ENCODE measurements at places on chromosomes 16 and 17.

- no peak for DNase-seq
Measured at GRCh38 chr17:79940459-79941087, 95.1 kb downstream of the TBC1D16 start.

- DNase-seq: no peak
Measured at GRCh38 chr17:40018211-40019121, 3.2 kb downstream of the CSF3 start.

DNA sequence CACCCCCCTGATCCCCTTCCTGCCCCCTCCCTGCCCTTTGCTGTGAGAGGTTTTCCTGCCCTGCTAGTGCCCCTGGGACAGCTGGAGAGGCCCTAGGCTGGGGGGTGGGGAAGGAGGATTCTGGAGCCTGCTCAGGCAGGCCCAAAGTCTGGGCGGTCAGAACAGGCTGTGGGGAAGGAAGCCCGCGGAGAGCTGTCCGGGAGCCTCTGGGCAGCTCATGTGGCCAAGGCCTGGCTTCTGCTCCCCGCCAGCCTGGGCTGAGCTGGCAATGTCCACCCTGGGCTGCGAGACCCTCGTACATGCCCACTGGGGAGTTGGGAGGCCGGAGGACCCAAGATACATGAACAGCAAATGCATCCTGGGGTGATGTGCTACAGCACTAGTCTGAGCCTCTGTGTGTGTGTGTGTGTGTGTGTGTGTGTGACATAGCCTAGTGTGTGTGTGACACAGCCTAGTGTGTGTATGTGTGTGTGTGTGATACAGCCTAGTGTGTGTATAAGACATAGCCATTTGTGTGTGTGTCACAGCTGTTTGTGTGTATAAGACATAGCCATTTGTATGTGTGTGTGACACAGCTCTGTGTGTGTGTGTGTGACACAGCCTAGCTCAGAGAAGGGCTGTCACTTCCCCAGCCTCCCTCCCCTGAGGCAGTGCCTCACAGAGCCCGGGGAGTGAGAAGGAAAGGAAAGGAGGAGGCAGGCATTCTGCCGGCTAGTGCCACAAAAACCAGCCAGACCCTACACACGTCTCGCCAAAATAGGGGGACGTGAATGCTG, 201.4 kb upstream of the CIBAR2 start:
- DNase-seq: peak; percentile 14

- no peak for DNase-seq
Measured at GRCh38 chr16:4675864-4676786, 17.2 kb upstream of the NUDT16L1 start.

- DNase-seq: no peak
Measured at GRCh38 chr16:57268804-57269800, 15.4 kb downstream of the PLLP start.

GRCh38 chr17:66711881-66712321, 123.0 kb upstream of the CACNG5 start:
- no peak for DNase-seq

DNA sequence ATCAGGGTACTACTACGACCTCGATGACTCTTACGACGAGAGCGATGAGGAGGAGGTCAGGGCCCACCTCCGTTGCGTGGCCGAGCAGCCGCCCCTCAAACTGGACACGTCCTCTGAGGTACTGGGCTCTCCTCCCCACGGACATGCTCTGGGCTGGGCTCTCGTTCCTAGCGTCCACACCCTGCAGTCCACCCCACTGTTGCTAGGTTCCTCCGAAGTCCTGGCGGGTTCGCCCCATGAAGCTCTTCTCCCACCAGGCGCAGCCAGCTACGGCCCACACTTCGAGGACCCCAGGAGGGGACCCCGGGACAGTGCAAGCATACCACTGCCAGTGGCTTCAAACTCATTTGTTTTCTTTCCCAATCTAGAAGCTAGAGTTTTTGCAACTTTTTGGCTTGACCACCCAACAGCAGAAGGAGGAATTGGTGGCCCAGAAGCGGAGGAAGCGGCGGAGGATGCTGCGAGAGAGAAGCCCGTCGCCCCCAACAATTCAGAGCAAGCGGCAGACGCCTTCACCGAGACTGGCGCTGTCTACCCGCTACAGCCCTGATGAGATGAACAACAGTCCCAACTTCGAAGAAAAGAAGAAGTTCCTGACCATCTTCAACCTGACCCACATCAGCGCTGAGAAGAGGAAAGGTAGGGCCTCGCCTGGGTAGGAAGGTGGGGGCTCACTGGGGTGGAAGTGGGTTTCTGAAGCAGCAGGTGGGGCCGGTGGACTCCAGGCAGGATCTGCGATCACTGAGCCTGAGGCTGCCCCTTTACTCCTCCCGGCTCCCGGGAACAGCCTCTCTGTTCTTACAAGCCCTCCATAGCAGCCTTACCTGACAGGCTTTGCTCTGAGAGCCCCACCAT, 25.6 kb downstream of the GINS2 start:
- no peak for DNase-seq

- no peak for DNase-seq
Measured at GRCh38 chr17:39487946-39488345, 26.7 kb downstream of the CDK12 start.

GRCh38 chr16:17318238-17318637, 152.5 kb downstream of the XYLT1 start:
- DNase-seq: peak; percentile 34

- no peak for DNase-seq
Measured at GRCh38 chr16:89583895-89584644, 8.5 kb downstream of the CPNE7 start.

- DNase-seq: peak; percentile 75
Measured at GRCh38 chr17:42679492-42680330, 1.9 kb downstream of the CCR10 start.

GRCh38 chr16:67672739-67673662, 6.4 kb downstream of the C16orf86 start:
- peak; percentile 74 for DNase-seq

DNA sequence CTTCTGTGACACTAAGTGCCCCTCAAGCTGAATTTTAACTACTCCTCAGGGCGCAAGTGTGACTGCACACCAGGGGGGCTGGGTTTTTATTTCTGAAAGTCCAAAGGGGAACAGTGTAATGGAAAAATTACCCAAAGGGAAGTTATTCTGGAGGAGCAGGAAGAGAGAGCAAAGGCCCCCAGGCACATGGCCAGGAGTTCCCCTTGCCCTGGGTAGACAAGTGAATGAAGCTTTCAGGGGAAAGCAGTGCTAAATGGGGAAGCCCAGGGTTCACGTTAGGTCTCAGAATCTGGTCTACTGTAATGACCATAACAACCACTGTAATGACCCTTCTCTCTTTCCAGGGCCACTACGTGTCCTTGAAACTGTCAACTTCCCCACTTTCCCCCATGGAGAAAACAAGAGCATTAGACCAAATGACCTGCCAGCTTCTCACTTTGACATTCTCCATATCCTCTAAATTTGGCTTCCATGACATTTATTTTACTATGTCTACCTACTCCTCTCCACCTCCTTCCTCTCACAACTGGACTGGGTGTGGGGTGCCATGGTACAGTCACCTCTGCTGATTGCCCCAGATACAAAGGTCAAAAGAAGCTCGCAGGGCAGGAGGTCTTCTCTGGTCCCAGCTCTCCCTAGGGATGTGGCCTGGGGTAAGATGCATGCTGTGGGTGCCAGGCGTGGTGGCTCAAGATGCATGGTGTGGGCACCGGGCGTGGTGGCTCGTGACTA, 34.1 kb upstream of the MMP2 start:
- DNase-seq: no peak

- DNase-seq: peak; percentile 86
Measured at GRCh38 chr16:53745086-53745485, 41.1 kb downstream of the FTO start.

DNA sequence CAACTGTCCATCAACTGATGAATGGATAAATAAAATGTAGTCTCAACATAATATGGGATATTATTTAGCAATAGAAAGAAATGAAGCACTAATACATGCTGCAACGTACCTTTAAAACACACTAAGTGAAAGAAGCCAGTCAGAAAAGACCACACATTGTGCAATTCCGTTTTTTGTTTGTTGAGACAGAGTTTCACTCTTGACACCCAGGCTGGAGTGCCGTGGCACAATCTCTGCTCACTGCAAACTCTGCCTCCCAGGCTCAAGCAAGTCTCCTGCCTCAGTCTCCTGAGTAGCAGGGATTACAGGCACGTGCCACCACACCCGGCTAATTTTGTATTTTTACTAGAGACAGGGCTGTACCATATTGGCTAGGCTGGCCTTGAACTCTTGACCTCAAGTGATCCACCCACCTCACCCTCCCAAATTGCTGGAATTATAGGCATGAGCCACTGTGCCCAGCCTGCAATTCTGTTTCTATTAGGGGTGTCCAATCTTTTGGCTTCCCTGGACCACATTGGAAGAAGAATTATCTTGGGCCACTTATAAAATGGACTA, 40.1 kb downstream of the SCNN1B start:
- DNase-seq: no peak

GRCh38 chr17:7633093-7633492, 3.2 kb downstream of the SHBG start:
- DNase-seq: no peak

- DNase-seq: no peak
Measured at GRCh38 chr17:59346876-59347407, 15.5 kb downstream of the YPEL2 start.

- no peak for DNase-seq
Measured at GRCh38 chr17:17835415-17836249, 1.2 kb downstream of the SREBF1 start.

DNA sequence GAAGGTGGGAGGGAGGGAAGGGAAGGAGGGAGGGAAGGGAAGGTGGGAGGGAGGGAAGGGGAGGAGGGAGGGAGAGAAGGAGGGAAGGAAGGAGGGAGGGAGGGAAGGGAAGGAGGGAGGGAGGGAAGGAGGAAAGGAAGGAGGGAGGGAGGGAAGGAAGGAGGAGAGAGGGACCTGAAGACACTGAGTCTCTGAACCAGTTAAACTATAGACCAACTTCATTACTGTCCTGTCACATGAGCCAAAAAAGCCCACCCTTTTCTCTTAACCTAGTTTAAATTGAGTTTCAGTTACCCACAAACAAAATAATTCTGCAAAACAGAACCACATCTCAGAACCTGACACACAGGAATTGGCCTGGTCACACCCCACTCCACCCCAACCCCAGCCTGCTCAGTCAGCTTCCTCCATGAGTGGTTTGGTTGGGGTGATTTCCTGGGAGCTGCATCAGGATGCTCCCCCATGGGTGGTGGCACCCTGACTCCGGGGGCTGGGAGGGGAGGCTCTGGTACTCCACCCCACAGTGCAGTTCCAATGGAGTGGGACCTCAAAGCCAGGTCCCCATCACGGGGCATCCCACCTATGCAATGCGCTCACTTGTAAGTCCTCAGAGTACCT, 4.7 kb upstream of the PRR29 start:
- no peak for DNase-seq

DNA sequence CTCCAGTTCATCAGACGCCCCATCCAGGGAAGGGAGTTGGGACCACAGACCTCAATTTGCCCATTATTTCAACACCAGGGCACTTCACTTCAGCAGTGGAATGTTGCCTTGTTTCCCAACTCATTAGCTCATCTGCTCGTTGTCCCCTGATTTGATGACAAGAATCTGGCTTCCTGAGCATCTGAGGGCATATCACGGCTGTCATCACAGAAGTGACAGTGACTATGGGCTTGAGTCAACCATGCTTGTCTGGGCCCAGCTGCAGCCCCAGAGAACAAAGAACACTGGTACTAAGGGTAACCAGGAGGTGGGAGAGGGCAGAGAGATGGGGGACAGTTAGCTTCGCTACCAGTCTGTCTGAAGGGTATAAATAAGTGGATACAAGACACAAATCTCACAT, 266.0 kb upstream of the SDK2 start:
- no peak for DNase-seq

DNA sequence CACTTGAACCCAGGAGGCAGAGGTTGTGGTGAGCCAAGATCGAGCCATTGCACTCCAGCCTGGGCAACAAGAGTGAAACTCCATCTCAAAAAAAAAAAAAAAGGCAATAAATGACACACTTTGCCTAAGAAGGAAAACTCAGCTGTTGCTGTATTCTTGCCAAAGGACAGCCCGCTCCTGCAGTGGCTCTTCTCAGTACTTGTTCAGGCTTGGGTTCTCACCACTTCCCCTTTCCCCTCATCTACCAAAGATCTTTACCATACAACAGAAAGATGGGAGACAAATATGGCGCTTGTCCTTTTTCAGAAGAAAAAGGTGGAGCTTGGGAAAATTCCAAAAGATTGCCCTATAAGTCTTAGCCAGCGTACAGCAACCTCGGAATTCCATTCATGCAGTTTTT, 58.5 kb downstream of the MYH13 start:
- no peak for DNase-seq

- DNase-seq: no peak
Measured at GRCh38 chr16:15699819-15700218, 49.8 kb downstream of the NDE1 start.

- DNase-seq: peak; percentile 48
Measured at GRCh38 chr17:32998111-32998886, 6.7 kb downstream of the SPACA3 start.

DNA sequence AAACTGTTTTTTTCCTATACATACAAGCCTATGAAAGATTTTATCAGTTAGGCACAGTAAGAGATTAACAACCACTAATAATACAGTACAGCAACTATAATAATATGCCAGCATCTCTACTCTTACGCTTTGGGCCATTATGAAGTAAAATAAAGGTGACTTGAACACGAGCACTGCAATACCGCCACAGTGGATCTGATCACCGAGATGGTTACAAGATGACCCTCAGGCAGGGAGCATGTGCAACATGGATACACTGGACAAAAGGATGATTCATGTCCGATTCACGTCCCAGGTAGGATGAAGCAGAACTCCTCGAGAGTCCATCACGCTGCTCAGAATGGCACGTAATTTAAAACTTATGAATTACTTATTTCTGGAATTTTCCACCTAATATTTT, 10.5 kb downstream of the PELP1 start:
- no peak for DNase-seq

GRCh38 chr17:51322390-51323029, 62.2 kb downstream of the UTP18 start:
- no peak for DNase-seq

GRCh38 chr17:21291862-21292261, 7.4 kb downstream of the MAP2K3 start:
- no peak for DNase-seq

DNA sequence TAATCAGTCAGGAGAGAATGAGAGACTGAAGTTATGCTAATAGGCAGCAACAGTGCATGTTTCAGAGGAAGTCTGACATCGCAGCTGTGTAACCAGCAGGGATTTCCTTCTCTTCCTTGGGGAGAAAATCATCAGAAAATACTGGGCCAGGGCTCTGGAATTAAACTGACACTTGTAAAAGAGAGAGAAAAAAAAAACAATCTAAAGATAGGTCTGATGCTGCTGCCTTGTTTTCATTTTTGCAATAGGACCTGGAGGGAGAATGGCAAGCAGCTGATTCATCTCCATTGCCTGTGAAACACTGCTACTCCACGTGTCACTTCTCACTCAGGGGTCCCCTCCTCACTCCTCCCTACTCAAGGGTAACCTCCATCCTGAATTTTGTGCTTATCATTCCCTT, 17.7 kb upstream of the CORO6 start:
- DNase-seq: peak; percentile 83

- no peak for DNase-seq
Measured at GRCh38 chr17:33633446-33633845, 340.4 kb upstream of the ASIC2 start.

Measured in fibroblast of gingiva (primary cell).